ENCODE measurements at places on chromosomes 7 and 10.

DNA sequence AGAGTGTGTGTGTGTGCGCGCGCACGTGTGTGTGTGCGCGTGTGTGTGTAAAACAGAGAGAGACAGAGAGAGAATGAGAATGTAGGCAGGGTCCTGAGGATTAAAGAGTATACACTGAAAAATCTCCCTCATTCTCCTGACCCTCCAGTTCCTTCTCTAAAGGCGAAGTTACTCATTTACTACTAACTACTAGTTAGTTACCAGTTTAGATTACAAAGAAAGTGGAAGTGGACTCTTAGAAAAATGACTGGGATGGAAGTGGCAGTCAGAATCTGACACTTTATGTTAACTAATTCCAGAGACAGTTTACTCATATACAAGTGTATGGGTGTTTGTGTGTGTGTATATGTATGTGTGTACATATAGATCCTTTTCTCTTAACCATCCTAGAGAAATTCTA, 146.5 kb upstream of the LRRN3 start:
- no peaks in the 10 kb centered on the region for H3K27me3 ChIP-seq
- no peaks in the 10 kb centered on the region for H3K36me3 ChIP-seq
- H3K27ac ChIP-seq: no peak overlapping the region
- no peak overlapping the region for H3K4me3 ChIP-seq

DNA sequence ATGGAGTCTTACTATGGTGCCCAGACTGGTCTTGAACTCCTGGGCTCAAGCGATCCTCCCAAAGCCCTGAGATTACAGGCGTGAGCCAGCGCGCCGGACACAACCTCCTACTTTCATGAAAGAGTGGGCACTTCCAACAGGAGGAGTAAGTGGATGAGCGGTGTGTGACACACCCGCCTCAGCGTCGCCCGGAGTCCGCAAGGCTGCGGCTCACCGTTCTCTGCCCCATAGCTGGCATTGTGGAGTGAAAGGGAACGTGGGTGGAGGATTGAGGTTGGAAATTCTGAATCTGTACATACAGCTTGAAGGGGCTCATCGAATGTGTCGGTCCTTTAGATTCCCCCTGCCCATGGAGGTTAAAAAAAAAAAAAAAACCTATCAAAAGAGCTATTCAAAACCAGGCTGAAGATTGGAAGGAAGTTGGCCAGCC, 524 bp upstream of the PRXL2A start:
- no peak for DNase-seq
- H3K27me3 ChIP-seq: no peaks in the 10 kb centered on the region
- H3K36me3 ChIP-seq: no peaks in the 10 kb centered on the region
- H3K27ac ChIP-seq: peak overlapping the region; percentile 27
- H3K4me1 ChIP-seq: peaks cover 27% of the 10 kb centered on the region
- H3K4me3 ChIP-seq: peak overlapping the region; percentile 72

GRCh38 chr7:21169667-21170580, 258.0 kb upstream of the SP4 start:
- H3K4me1 ChIP-seq: no peaks in the 10 kb centered on the region
- H3K27me3 ChIP-seq: peaks cover 6% of the 10 kb centered on the region
- no peaks in the 10 kb centered on the region for H3K36me3 ChIP-seq

- no peak overlapping the region for H3K27ac ChIP-seq
- H3K36me3 ChIP-seq: no peaks in the 10 kb centered on the region
- H3K27me3 ChIP-seq: no peaks in the 10 kb centered on the region
- DNase-seq: no peak
- H3K4me1 ChIP-seq: no peaks in the 10 kb centered on the region
These were observed 52.5 kb upstream of the MPP7 start for GRCh38 chr10:28355376-28355775.

- DNase-seq: peak; percentile 67
- no peaks in the 10 kb centered on the region for H3K36me3 ChIP-seq
- peaks cover 19% of the 10 kb centered on the region for H3K4me1 ChIP-seq
- H3K27ac ChIP-seq: no peak overlapping the region
These were observed 371.4 kb downstream of the KCNMA1 start for GRCh38 chr10:77266242-77266641.

GRCh38 chr10:43233601-43234430, 33.0 kb downstream of the RASGEF1A start:
- peaks cover 55% of the 10 kb centered on the region for H3K27me3 ChIP-seq
- H3K4me3 ChIP-seq: no peak overlapping the region
- no peak overlapping the region for H3K27ac ChIP-seq
- DNase-seq: no peak
- no peaks in the 10 kb centered on the region for H3K36me3 ChIP-seq
- H3K4me1 ChIP-seq: peaks cover 16% of the 10 kb centered on the region

DNA sequence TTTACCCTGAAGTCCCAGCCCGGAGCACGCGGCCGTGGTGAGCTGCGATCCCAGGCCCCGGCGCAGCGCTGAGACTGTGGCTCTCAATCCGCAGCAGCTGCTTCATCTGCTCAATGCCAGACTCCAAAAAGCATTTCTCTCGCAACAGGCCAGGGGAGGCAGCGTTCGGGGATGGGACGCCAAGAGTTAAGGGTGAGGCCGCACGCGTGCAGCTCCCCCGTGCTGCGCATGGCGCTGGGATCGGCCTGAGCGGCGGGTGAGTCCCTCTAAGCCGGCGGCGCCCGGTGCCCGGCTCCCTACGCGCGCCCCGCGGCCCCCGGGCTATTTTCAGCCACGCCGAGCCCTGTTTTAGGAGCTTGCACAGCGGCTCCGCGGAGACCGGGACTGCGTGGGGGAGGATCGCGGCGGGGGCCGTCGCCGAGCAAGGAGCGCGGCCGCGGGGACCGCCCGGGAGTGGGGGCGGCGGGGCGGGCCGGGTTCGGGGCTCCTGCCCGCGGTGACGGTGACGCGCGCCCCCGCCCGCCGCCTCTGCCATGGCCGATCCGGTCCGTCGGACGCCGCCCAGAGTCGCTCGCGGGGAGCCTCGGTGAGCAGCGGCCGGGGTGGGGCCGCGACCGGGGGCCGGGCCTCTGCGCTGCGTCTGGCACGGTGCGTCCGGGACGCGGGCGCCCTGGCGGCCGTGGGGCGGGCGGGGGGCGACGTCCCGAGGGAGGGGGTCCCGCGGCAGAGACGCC, 29.4 kb upstream of the JAKMIP3 start:
- no peaks in the 10 kb centered on the region for H3K36me3 ChIP-seq
- H3K27ac ChIP-seq: no peak overlapping the region

DNA sequence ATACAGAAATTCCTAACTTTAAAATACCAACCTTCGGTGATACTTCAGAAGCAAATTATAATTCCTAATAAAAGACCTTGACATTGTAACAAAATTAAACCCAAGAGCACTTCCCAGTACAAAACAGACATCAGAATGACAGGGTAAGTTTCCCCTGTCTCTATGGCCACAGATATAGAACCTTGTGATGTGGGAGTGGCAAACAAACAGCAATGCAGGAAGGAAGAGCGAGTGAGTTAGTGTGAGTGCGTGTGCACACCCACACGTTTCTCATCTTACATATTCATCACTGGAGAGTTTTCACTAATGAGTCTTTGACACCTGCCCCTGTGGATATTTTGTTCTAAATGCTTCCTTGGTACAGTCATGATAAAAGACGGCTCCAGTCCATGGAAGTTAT, 72.2 kb downstream of the VWC2 start:
- no peaks in the 10 kb centered on the region for H3K36me3 ChIP-seq
- H3K4me3 ChIP-seq: no peak overlapping the region
- H3K27ac ChIP-seq: no peak overlapping the region

DNA sequence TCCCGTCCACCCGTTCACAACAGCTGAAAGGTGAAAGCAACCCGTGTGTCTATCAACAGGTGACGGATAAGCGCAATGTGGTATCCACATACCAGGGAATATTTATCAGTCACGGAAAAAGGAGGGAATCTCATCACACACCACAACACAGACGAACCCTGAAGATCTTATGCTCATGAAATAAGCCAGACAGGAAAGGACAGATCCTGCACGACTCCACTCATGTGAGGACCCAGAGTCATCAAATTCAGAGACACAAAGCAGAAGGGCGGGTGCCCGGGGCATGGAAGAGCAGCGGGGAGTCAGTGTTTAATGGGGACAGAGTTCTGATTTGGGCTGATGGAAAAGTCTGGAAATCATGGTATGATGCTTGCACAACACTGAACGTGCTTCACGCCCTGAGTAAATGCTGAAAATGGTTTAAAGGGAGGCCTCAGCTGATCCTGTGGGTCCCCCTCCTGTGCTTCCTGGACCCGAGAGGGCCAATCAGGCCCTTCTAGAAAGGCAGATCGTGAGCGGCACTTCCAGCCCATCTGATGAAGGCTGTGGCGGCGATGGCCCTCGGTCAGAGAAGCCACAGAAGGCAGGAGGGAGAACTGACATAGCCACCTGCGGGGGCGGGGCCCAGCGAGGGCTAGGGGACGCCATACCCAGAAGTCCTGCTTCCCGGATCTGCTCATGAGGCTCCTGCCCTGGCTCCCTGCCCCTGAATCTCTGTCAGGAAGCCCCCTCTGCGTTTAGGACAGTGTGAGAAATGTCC, 19.1 kb downstream of the WDR86 start:
- H3K27ac ChIP-seq: no peak overlapping the region
- no peak overlapping the region for H3K4me3 ChIP-seq
- H3K4me1 ChIP-seq: peaks cover 5% of the 10 kb centered on the region
- no peaks in the 10 kb centered on the region for H3K36me3 ChIP-seq

Measured in stomach (tissue), 19 donors.